ENCODE measurements at places on chromosomes 7 and 10.

DNA sequence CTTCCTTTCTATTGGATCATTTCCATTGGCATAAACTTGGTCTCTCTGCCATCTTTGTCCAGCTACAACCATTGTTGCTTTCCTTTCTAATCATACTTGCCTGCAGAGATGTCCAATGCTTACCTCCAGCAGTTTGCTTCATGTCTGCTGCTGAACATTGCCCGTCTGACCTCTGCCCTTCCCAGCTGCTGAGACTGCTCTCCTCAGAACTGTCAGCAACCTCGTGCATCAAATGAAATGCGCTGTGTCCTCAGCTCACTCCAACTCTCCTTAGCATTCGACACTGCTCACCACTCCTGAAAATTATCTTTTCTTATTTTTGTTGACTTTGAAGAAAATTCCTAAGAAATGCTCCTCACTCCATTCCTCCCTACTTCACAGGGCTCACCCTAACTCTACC is 5.0 kb downstream of the FAM170B start:
- DNase-seq, result no peak

GRCh38 chr10:15472008-15472407 is 100.9 kb upstream of the FAM171A1 start:
- no peak for DNase-seq

- no peak for DNase-seq
Observed at GRCh38 chr10:70418229-70418628, 14.3 kb downstream of the EIF4EBP2 start.

DNA sequence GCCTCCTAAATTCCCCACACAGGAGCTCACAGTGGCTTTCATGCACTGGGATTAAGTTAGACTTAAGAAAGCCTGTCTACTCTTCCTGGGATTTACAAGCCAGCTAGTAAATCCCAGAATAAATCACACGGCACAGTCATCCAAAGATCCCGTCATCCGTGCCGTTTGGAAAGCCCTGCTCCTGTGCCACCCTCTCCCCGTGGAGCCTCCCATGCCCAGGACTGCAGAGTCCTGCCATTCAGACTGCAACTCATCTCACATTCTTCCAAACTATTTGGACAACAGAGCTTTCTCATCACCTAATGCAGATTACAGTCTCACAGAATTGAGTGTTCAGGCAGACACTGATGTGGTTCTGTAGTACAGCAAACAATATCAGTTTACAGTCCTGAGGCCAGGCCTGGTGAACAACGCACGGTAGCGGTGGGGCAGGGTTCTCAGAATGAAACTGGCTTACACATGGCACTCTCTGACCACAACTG is 166.5 kb downstream of the EGFR start:
- DNase-seq, result no peak

DNA sequence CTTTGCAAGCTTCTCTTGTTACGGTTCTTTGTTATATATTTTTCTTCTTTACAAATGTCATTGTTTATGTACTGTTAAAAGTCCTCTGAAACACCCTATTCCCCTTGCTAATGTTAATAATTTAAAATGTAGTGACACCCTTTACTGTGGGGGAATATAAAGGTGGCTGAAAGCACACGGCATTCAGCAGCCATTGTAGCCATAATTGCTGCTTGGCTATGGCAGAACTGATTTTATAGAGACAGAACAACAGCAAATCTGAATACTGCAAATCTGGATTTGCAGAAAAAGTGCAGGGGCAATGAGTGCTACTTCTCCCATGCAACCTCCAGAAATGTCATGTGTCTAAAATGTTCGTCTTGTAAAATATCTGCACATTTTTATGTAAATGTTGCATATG is 3.7 kb upstream of the WASL start:
- DNase-seq, result no peak

- no peak for DNase-seq
Observed at GRCh38 chr10:111565542-111565941, 488.7 kb downstream of the ADRA2A start.

GRCh38 chr10:130021383-130021950 is 57.4 kb upstream of the EBF3 start:
- no peak for DNase-seq

- no peak for DNase-seq
Observed at GRCh38 chr10:1577373-1577770, 160.0 kb downstream of the ADARB2 start.

GRCh38 chr10:44386546-44387052 is 1.7 kb upstream of the CXCL12 start:
- DNase-seq, result peak; percentile 18

- no peak for DNase-seq
Observed at GRCh38 chr10:77616766-77617165, 20.8 kb downstream of the KCNMA1 start.

DNA sequence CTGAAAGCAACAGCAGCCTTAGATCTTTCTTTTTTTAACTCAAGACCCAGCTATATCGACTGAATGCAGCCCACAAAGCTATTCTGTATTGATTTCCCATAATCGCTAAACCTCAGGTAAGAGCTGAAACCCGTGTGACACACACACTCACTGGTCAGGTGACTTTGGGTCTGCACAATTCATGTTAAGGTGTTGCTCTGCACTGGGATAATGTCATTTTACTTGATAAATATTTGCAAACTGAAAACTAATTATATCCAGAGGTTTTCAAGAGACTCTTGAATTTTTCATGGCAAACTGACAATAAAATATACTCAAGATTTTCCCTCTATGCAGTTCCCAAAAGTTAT is 33.1 kb downstream of the SCRN1 start:
- DNase-seq, result no peak

DNA sequence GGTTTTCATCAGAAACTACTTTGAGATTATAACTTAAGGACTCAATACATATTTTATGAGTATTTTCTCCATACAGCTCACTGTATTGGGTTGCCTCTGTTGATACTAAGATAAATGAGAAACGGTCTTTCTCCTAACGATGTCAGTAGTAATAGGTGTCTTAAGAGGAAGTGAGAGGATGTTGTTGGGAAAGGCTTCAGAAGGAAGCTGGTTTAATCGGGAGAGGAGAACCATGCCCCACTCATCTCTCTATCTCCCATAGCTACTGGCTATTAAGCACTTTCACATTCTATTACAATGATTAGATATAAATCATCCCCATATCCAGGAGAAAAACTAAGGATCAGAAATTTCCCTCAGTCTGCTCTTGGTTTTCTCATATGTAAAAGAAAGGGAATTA is 2.0 kb downstream of the CLEC5A start:
- no peak for DNase-seq

GRCh38 chr10:49280001-49280408 is 19.0 kb upstream of the C10orf71 start:
- no peak for DNase-seq

- DNase-seq, result no peak
Observed at GRCh38 chr7:46651070-46651469, 730.0 kb upstream of the IGFBP3 start.

- no peak for DNase-seq
Observed at GRCh38 chr10:120386896-120387295, 70.1 kb upstream of the PLPP4 start.

GRCh38 chr7:157121184-157121715 is 17.5 kb upstream of the UBE3C start:
- no peak for DNase-seq

GRCh38 chr7:3277604-3278572 is 23.2 kb upstream of the SDK1 start:
- no peak for DNase-seq

DNA sequence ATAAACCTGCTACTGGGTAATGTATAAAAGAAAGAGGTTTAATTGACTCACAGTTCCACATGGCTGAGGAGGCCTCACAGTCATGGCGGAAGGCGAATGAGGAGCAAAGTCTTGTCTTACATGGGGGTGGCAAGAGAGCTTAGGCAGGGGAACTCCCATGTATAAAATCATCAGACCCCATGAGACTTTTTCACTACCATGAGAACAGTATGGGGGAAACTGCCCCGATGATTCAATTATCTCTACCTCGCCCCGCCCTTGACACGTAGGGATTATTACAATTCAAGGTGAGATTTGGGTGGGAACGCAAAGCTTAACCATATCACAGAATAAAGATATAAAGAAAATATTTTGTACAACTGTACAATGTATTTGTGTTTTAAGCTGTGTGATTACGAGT is 39.4 kb upstream of the PLCE1 start:
- DNase-seq, result no peak

Data from stimulated activated CD4-positive, alpha-beta T cell treated with anti-CD3 and anti-CD28 coated beads, Interleukin-15, amount 100 ng/mL, for 1 hour (primary cell).